Choroid plexus epithelial cell (primary cell): ENCODE measurements at places on chromosomes 2 and 18.
A peak's percentile ranks its signal among the peaks of the same experiment; 100 is the strongest.

DNA sequence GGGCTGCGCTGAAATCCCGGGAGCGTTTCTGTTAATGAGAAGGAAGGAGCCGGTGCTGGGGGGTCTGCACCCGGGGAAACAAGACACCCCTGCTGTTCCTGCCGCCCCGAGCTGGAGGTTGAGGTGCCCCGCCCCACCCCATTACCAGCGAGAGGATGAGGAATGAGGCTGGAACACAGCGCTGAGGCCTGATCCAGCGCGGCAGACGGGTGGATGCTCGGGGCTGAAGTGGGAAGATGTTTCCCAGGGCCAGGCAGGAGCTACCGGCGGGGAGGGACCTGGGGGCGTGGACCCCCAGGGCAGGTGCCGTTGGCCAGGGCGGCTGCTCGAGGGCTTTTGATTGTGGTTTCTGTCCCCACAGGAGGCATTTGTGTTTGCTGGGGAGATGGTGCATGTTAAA, 134.3 kb upstream of the CTDP1 start:
- no peak for DNase-seq

GRCh38 chr2:150166313-150167051, 321.0 kb downstream of the RND3 start:
- no peak for DNase-seq

DNA sequence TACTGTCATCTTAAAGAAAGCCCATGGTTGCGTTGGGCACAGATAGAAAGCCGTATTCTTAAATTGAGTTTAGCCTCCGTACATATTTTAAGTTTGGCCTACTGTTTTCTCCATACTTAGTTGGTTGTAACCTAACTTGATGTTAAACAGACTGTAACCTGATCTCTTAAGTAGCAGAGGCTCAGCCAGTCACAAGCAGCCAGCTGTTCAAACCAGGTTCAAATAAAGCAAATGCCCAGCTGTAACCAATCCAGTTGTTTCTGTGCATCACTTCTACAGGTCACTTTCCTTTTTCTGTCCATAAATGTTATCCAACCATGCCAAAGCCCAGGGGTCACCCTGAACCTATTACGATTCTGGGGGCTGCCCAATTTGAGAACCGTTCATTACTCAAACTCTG, 10.0 kb upstream of the THADA start:
- peak; percentile 19 for DNase-seq

- DNase-seq = no peak
Measured at GRCh38 chr2:214504599-214505376, 93.9 kb downstream of the VWC2L start.

GRCh38 chr18:55838319-55838718, 250.3 kb upstream of the TCF4 start:
- DNase-seq = no peak

GRCh38 chr2:157789256-157789655, 86.9 kb downstream of the ACVR1 start:
- DNase-seq = no peak

DNA sequence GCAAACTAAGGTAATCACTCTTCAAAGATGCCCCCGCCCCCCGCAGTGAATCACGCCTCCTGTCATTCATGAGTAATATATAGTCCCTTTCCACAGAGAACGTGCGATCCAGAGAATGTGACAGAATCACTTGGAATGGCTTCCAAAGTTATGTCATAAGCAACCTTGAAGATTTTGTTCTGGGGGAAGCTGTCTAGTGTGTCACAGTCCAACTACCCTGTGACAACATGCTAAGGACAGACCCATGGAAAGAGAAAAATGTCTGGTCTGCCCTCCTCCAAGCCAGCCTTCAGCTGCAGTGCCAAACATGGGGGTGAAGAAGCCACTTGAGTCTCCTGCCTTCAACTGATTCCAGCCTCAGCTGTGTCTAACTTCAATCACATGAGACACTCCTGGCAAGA, 259.1 kb downstream of the SS18 start:
- DNase-seq = no peak

DNA sequence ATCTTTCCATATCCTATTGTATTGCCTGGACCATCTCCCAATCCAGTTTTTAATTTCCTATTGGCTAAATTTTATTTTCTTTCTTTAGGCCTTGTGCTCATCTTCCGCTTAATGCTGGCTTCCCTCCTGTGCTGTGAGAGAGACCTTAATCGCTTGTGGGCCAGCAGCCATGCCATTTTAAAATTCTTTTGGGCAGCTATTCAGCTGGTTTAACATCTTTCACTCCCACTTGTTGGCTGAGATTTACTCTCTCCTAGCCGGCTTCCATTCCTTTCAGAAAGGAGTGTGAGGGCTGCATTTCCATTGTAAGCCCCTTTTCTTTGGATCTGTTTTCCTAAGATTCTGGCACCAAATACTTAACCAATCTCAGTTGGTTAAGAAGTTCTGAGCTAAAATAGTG, 140.9 kb upstream of the RASGRP3 start:
- no peak for DNase-seq

- DNase-seq = no peak
Measured at GRCh38 chr2:185531721-185532120, 206.9 kb upstream of the FSIP2 start.

GRCh38 chr2:201401815-201402214, 44.7 kb upstream of the FLACC1 start:
- no peak for DNase-seq

- no peak for DNase-seq
Measured at GRCh38 chr2:235729557-235729947, 235.7 kb downstream of the AGAP1 start.

DNA sequence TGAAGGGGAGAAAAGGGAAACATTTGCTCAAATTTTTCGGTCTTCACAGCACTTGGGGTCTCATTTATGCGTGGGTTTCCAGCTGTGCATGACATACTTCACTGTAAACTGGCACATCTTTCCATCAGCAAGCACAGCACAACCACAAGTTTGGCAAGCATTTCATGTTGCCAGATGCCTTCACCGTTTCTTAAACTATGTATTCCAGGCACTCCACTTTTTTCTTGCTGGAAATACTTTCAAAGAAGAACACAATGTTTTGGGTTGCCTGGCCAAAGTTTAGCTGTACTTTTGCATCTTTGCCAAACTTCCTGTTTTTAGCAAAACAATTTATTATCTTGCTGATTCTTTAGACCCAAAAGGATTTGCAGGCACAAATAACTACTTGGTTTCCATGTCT, 194.6 kb upstream of the MEIS1 start:
- no peak for DNase-seq

- DNase-seq = no peak
Measured at GRCh38 chr18:49678440-49678839, 116.6 kb downstream of the LIPG start.

DNA sequence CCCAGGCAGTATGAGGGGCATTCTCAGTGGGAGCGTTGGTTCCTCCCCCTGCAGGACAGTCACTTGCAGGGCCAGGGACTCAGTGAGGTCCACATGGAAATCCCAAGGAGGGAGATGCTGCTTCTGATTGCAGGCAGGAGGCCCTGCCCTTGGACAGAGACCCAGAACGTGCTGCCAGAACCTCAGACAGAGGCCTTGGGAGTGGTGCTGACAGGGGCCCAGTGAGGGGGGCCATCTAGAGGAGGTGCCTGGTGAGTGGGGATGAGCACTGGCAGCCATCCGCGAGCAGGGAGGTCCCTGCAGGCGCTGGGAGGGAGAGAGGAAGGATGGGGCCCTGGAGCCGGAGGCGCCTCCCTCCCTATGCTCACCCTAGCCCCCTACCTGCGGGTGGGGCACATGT, 133.1 kb downstream of the DYSF start:
- no peak for DNase-seq

GRCh38 chr2:141641462-141641861, 489.4 kb downstream of the LRP1B start:
- DNase-seq = peak; percentile 57

GRCh38 chr2:110837446-110838409, 105.4 kb downstream of the ACOXL start:
- no peak for DNase-seq

DNA sequence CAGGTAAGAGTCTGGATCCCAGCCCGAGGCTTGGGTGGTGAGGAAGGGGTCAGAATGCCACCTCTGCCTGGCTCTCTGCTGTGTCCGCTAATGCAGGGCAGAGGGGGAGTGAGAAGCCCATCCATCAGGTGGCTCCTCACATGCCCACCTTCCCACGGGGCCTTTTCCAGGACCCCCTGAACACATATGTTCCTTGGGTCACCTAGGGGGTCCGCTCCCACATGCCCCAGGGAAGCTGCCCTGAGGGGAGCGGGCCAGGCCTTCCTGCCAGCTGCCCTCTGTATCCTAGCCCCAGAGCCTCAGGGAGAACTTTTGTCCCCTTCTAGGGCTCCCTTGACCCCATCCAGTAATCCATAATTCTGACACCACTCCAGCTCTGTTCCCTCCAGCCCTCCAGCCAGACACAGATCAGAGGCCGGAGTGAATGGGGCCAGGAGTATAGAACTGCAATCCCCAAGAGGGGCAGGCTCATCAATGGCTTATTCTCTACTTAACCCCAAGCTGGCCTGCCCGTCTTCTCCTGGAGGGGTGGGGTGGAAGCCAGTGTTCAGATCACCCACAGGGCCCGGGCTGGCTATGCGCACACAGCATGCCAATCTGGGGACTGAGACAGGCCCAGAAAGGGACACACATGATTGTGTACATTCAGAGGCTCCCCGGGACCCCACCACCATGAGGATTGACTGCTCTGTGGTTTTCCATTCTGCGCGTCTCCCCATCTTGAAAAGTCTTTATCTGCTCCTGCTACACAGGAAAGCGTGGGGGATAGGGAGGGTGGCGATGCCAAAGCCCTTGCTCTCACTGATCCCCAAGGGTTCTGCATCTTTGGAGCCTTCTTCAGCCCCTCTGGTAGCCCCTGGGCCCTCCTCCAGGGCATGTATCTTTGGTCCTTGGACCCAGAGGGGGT, 1.1 kb downstream of the EMILIN1 start:
- DNase-seq = no peak

DNA sequence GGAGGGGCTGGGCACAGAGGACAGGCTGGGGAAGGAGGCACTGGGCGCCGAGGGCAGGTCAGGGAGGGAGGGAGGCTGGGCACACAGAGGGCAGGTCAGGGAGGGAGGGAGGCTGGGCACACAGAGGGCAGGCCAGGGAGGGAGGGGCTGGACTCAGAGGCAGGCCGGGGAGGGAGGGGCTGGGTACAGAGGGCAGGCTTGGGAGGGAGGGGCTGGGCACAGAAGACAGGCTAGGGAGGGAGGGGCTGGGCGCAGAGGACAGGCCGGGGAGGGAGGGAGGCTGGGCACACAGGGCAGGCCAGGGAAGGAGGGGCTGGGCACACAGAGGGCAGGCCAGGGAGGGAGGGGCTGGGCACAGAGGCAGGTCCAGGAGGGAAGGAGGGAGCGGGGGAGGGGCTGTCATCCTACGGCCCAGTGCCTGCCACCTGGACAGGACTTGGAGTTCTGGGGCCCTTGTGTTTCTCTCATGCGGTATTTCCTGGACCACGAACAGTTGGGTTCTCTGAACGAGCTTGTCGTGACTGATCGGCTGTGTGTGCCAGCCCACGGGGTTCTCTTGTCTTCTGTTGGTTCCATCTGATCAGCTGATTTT, 46.7 kb upstream of the KCNG2 start:
- no peak for DNase-seq

DNA sequence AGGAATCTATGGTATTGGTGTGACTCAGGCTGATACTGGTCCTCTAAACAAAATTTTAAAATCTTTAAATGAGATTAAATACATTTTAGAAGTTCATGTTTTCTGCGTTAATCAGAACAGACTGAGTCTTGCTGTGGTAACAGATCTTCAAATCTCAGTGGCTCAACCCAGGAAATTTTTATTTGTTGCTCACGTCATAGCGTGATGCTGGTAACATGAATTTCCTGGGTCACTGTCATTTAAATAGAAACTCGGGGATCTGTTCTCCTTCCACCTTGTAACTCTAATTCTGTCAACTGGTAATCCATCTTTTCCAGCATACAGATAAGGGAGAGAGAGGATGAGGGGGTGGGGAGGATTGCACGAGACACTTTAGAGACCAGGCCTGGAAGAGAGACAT, 90.0 kb downstream of the CDC42EP3 start:
- DNase-seq = no peak

- DNase-seq = no peak
Measured at GRCh38 chr18:5914016-5914415, 18.7 kb upstream of the TMEM200C start.

- DNase-seq = peak; percentile 91
Measured at GRCh38 chr2:42314892-42315468, 46.0 kb downstream of the COX7A2L start.

DNA sequence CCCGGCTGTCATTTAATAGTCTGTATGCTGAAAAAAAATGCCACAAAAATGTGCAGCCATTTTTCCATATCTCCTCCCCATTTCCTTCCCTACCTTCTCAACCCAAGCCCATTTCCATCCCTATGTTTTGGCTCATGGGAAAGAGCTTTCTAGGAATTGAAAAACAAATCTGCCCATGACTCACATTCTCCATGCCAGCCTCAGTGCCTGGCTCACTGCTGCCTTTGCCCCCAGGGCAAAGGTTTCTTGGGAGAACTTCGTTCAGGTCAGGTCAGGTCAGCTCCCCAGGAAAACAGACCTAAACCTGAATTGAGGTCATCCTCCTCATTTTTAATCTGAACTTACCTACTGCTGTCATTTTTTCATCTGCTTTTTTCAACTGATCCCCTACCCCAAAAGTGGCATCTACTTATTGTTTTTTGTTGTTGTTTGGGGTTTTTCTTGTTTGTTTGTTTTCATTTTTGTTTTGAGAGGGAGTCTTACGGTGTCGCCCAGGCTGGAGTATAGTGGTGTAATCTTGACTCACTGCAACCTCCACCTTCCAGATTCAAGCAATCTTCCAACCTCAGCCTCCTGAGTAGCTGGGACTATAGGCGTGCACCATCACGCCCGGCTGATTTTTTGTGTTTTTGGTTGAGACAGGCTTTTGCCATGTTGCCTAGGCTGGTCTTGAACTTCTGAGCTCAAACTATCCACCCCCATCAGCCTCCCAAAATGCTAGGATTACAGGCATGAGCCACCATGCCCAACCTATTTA, 66.7 kb downstream of the FECH start:
- DNase-seq = no peak

GRCh38 chr2:35614640-35615039, 740.9 kb upstream of the CRIM1 start:
- no peak for DNase-seq

- peak; percentile 55 for DNase-seq
Measured at GRCh38 chr2:215748446-215748845, 264.9 kb downstream of the MREG start.

- DNase-seq = no peak
Measured at GRCh38 chr18:62838475-62839098, 123.2 kb downstream of the PHLPP1 start.

DNA sequence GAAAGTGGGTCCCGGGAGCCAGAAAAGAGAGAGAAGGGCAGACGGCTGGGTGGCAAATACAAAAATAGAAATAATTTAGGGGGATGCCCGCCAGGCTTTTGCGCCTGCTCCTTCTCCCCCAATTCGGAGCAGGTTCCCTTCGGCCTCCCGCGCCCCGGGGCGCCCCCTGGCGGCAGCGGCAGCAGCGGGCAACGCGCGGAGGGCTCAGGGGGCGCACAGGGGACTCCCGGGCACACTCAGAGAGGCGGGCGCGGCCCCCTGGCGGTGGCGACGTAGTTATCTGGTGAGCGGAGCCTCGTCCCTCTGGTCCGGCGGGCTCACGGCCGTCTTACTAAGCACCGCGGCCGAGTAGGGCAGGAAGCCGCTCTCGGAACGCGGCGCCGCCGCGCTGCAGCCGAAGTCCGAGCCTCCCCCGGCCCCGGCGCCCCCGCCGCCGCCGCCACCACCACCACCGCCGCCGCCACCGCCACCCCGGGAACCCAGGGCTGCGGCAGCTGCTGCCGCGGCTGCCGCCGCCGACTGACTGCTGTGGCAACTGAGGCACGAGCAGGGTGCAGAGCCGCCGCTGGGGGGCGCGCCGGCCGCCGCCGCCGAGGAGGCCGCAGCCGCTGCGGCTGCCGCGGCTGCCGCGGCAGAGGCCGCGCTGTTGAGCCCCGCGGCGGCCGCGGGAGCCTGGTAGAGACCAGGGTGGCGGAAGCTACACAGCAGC, 3.8 kb downstream of the EVX2 start:
- peak; percentile 10 for DNase-seq
